NCI-H1092 treated with DMSO at 0.1 percent for 48 hours (cell line): ENCODE measurements at places on chromosomes 13 and 19.

GRCh38 chr13:48050550-48050949 lies 13.0 kb downstream of the NUDT15 start:
- DNase-seq = no peak

GRCh38 chr19:30590596-30591229 lies 218.5 kb downstream of the ZNF536 start:
- no peak for DNase-seq

DNA sequence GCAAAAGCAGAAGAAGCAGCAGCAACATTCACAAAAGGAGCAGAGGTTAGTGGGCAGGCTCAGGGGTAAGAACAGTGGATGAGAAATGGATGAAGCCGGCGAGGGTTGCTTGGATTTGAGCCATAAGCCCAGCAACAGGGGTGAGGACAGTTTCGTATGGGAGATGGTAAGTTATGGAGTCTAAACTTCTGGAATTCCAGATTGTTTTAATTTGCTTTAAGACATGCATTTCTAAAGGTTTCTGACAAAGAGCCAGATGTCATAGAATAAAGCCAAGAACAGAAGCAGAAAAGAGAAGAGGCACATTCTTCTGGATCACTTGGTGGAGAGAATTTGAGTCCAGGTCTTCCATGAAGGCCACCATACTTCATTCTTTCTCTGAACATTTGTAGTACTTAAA lies 76.6 kb downstream of the TNFSF11 start:
- no peak for DNase-seq

- DNase-seq = no peak
These were observed 152.2 kb downstream of the DCT start for GRCh38 chr13:94327318-94327717.
